ENCODE measurements at places on chromosomes 4 and X.
A peak's percentile ranks its signal among the peaks of the same experiment; 100 is the strongest.

GRCh38 chrX:118228041-118228440 lies 111.4 kb upstream of the KLHL13 start:
- no peak for DNase-seq

DNA sequence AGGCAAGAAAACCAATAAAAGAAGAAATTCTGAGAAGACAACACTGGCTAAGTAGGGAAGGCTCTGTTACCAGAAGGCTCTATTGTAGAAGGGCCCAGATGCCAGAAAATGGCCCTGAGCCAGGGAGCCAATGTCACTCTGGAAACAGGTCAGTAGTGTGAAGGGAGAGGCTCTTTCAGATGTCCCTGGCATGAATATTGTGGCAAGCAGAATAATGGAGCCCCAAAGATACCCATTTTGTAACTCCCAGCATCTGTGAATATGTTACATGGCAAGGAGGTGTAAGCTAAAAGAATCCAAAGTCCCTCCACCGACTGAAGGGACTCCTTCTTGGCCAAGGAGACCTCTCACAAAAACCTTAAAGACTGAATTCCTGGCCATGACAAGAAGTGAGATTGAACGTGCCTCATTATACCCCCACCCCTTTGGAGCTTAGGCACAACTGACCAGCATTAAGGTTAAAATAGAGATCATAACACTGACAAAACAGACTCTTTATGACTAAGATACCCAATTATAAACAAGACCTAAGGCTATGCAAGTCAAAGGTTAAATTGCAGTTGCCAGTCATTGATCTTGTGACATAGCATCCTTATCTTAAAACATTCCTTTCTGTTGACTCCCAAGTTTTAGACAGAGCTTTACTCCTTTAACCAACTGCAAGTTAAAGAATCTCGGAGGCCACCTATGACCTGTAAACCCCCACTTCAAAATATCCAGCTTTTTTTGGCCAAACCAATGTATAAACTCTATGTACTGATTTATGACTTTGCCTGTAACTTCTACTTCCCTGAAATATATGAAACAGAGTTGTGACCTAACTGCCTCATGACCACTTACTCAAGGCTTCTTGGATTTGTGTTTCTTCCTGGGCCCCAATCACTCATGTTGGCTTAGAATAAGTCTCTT lies 42.2 kb upstream of the SMIM10 start:
- peak; percentile 58 for DNase-seq

DNA sequence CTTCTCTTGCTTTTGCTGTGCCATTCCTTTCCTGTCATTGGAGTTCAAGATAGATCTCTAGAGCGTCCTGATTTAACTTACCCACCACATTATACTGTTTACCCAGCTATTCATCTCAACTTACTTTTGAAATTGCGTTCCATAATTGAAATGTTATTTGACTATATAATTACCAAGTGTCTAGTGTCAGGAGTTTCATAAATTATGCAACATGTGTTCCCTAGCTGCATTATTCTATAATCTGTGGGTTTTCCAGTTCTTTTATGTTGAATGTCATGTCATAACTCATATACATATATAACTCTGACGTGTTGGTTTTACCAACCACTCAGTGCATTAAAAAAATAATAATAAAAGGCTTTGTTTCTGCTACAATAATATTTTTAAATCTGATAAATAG lies 285.9 kb upstream of the ARSJ start:
- DNase-seq = no peak

GRCh38 chr4:68373513-68373912 lies 23.6 kb upstream of the YTHDC1 start:
- DNase-seq = peak; percentile 82

- no peak for DNase-seq
These were observed 10.5 kb upstream of the NDUFC1 start for GRCh38 chr4:139312552-139313332.

- DNase-seq = peak; percentile 38
These were observed 264.9 kb upstream of the MAGEB18 start for GRCh38 chrX:25873196-25873595.

DNA sequence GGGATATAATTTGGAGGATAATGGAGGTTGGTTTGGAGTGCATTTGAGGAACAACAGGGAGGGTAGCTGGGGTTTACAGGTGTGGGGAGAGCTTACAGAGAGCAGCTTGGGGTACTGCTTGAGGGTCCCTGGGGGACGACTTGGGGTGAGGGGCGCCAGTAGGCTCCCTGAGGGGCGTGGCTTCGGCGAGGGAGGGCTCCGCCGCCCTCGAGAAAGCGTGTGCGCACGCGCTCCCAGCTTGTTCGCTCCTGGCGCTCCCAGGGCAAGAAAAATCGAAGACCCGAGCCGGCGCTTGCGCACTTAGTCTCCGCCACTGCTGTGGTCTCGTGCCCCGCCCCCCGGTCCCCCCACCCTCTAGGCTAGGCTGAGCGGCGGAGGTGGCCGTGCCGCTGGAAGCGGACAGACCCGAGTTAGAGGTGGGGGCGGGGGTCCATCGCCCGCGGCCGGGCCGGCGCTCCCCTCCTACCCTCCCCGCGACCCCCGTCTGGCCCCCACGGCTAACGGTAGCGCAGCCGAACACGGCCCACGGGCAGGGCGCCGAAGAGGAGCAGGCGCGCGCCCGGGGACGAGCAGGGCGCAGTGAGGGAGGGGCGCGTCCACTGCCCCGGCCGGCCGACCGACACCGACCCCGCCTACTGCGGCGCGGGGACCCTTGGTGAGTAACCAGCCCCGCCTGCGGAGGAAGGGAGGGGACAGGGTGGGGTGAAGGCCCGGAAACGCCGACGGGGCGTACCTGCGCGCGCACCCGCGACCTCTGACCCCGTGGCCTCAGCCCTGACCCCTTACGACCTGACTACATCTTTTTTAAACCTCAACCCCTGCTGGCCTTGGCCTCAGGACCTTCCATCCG lies 5.4 kb upstream of the CCDC120 start:
- peak; percentile 63 for DNase-seq

DNA sequence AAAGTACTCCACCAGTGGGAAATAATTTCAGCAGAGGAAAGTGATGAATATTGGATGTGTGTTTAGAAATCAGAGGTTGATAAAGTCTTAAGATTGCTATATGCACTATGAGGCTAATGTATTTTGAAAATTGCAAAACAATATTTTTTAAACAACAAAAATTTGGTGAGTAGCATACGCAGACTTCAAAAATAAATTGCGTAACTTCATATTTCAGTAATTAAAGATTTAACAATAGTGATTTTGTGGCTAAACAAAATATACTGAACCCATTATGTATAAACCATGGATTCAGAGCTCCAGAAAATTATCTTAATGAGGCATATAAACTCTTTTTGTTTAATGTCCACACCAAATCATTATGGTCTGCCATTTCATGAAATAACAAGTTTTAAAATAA lies 3.3 kb upstream of the TAPT1 start:
- DNase-seq = no peak

DNA sequence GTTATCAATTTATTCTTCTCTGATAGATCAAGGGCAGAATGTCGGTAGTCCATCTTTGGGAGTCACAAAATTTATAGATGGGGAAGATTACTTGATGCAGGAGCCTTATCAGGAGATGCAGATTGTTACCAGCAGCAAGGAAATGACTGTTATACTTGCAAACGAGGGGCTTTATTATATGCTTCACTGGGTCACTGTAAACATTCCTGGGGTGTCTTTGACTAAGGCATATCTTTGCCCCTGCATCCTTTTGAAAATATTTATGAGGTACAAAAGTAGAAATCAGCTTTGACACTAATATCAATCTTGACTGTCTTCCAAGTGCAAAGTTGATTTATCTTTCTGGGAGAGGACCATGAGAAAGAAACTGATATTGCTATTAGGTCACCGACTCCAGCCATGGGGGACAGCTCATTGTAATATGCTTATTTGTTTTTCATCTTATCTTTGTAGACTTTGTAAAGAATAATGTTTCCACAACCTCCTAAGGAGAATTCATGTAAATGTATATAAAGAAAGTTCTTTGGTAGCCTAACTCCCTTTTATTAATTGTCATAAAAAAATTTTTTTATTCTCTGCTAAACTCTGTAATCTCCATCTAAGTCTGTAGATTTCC lies 177.3 kb upstream of the EMCN start:
- no peak for DNase-seq

- DNase-seq = no peak
These were observed 1473.4 kb downstream of the RPA4 start for GRCh38 chrX:98357146-98357545.

GRCh38 chrX:95622200-95622599 lies 1062.4 kb upstream of the DIAPH2 start:
- DNase-seq = no peak

DNA sequence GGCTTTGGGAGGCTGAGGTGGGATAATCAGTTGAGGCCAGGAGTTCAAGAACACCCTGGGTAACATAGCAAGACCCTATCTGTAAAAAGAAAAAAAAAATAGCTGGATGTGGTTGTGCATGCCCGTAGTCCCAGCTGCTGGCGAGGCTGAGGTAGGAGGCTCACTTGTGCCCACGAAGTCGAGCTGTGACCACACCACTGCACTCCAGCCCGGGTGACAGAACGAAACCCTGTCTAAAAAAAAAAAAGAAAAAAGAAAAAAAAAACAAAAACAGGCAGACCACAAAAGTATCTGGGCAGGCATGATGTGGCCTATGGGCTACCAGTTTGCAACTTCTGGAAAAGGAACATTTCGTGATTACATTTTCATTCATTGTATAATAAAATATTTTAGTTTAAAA lies 38.1 kb upstream of the RASGEF1B start:
- DNase-seq = no peak

- DNase-seq = no peak
These were observed 231.2 kb upstream of the VEGFC start for GRCh38 chr4:177023951-177024350.

DNA sequence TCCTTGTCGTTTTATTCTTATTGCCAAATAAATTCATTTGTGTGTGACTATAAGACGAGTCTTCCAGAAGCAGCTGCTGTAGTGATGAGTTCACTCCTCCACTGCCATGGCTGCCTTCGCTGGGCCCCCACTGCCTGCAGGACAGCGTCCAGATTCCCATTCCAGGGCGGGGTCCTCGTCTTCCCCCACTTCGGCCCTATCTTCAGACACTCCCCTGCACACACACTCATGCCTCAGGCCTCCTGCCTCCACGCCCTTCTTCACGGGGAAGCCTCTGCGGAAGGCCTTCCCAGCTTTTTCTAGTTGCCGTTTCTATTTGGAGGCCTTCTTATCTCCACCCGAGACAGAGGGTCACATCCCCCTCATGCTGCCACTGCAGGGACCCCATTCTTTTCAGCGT lies 80.4 kb downstream of the SHROOM2 start:
- DNase-seq = no peak

GRCh38 chr4:3217266-3217665 lies 31.7 kb upstream of the MSANTD1 start:
- no peak for DNase-seq

- no peak for DNase-seq
These were observed 61.6 kb upstream of the PRPS1 start for GRCh38 chrX:107566604-107567262.

DNA sequence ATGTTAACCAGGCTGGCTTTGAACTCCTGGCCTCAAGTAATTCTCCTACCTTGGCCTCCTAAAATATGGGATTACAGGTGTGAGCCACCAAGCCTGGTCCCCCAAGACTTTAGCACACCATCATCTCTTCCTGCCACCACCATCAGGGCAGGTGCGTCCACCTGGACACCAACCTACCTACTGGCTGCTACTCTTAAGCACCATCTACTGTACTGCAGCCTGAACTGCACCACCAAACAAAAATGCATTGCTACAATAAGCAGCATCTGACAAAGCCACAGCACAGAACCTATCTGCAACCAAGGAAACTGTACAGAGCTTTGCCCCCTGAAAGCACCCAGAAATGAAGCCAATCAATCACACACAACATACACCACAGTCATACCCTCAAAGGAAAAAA lies 139.7 kb downstream of the EFHC2 start:
- no peak for DNase-seq

DNA sequence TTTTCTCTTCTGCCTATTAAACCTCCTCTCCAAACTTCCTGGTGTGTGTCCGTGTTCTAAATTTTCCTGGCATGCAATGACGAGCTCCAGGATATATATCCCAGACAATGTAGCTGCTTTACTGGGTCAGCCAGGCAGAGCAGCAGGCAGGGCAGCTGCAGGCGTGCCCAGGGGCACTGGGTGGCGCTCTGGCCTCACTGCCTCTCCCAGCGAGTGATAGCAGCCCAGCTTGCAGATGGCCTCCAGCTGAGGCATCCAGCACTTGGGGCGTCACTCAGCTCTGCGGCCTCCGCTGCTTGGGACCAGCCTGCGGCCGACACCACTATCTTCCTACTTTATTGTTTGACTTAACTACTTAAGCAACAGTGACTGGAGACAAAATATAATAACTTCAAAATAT lies 23.0 kb upstream of the UBA6 start:
- DNase-seq = peak; percentile 7

GRCh38 chr4:15779306-15779705 lies 1.2 kb downstream of the CD38 start:
- peak; percentile 58 for DNase-seq

- DNase-seq = no peak
These were observed 21.2 kb downstream of the L1CAM start for GRCh38 chrX:153864561-153865320.

GRCh38 chrX:38868941-38869401 lies 67.7 kb downstream of the MID1IP1 start:
- DNase-seq = peak; percentile 70

GRCh38 chrX:39527025-39527424 lies 570.7 kb downstream of the BCOR start:
- peak; percentile 74 for DNase-seq

DNA sequence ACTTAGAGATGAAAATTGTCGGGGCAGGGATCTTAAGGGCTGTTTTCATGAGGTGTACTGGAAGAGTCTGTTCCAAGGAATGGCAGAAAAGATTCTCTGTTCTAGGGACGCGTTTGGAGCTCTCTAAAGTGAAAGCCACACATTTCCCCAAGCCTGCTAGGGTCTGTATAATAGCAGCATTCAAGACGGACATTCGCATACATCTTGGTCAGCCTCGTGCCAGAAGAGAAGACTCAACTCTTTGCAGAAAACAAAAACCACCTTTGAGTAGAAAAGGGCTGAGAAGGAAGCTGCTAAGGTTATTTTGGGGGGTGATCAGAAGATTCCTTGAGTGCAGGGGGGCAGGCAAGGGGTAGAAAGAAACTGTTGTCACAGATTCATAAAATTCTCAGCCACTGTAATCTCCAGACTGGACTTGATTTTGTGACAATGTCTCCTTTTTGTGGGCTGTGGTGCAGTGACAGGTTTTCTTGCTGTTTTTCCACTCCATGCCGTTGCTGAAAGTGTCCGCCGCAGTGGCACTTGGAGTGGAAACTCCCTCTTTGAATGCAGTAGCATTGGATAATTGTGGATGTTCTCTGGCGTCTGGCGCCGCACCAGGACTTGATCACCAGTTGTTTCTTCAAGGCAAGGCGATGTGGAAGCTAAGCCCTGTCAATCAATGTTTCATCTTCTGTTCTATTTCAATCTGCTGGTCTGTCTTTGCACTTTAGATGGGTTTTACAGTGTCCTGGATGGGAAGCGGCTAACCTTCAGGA lies 2.9 kb downstream of the GYG2 start:
- DNase-seq = no peak

- DNase-seq = no peak
These were observed 136.4 kb downstream of the AMELX start for GRCh38 chrX:11429538-11430085.

GRCh38 chrX:147377728-147378127 lies 534.0 kb upstream of the FMR1 start:
- DNase-seq = no peak

- DNase-seq = no peak
These were observed 20.1 kb downstream of the ZNF185 start for GRCh38 chrX:152917656-152918579.

- DNase-seq = peak; percentile 83
These were observed at the start of gene ZMAT1 for GRCh38 chrX:101931488-101932248. TSS of gene ZMAT1 (minus strand) at chrX:101932027. CDS start at chrX:101932008, 19 bp downstream.
